ENCODE measurements at places on chromosomes 11 and 22.
A peak's percentile ranks its signal among the peaks of the same experiment; 100 is the strongest.

DNA sequence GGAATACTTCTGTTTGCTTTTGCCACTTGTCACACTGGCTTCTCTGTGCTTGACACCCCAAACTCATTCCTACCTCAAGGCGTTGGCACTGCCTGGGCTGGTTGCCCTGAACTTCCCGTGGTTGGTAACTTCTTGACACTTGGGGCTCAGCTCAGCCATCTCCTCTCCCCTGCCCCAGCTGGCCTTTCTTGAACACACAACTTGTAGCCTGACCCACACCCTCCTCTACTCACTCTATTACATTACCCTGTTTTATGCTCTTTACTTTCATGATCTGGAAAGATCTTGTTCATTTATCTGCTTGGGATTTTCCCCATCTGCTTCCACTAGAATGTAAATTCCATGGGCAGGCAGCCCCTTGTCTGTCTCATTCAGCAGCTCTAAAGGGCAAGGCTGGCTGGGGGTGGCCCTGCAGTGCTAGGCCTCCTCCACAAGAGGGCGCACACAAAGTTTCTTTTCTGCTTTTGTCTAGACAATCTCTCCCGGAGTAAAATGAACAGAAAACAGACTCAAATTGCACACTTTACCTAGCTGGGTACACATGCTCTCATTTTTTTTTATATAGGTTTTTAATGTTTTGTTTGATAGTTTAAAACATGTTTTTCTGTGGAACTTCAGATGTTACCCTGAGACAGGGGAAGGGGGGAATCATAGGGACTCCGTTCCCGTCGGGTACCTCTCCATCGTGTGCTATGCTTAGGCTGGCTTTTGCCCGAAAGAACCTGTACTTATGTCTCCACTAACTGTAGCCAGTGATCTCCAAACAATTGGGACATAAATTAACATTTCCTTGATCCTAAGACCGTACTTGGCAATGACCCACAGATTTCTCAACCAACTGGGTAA, 16.4 kb upstream of the MRGPRX2 start:
- peak; percentile 62 for DNase-seq

DNA sequence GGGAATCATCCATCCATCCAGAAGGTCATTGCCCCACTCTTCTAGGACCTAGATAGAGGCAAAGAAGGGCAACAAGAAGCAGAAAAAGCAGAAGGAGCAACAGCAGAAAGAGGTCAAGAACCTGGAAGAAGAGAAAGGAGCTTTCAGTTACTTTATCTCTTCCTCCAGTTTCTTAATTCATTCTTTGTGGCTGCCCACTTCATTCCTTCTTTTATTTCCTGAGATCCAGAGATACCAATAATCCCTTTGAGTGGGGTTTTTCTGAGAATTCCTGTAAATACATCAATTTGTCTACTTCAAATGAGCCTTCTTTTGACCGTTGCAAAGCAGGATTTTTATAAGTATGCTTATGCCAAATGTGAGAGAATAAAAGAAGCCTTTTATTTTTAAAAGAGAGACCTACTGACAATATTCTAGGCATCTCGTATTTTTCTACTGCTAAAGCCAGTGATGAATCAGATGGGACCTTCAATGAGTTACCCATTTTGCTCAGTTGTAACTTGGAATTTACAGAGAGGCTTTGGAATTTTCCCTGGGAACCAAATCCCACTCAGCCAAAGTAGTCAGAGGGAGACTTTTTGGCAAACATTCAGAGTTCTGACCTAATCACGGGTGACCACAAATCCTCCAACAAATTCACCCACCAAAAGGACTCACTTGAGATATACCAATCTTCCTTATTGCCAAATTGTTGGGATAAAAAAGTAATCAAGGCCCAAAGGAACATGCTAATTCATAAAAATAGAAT, 54.9 kb downstream of the ZC3H12C start:
- no peak for DNase-seq

DNA sequence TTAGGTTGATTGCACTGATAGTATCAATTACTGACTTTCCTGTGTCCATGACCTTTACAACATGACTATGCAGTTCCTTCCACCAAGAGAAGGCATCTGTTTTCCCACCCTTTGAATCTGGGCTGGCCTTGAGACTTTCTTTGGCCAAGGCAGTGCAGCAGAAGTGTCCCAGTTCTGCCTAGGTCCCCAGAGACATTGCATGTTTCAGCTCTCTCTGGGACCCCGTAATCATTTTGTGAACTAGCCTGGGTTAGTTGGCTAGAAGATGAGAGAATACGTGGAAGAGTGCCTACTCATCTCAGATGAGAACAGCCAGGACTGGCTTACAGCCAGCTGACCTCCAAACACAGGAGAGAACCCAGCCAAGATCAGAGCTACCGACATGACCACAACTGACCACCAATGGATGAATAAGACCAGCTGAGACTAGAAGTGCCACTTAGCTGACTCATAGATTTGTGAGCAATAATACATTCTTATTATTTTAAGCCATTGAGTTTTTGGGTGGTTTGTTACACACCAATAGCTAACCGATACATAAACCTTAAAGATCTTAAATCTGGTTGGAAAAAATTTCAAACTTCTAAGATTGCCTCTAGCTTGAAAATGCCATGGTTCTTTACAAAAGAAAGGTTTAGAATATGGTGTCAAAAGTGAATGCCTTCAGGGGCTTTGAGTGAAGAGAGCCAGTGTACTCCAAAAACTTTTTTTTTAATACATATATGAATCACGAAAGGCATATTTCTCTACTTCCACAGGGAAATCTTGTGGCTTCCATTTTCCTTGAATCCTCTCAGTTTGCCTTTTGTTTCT, 145.2 kb downstream of the FBXO7 start:
- no peak for DNase-seq

DNA sequence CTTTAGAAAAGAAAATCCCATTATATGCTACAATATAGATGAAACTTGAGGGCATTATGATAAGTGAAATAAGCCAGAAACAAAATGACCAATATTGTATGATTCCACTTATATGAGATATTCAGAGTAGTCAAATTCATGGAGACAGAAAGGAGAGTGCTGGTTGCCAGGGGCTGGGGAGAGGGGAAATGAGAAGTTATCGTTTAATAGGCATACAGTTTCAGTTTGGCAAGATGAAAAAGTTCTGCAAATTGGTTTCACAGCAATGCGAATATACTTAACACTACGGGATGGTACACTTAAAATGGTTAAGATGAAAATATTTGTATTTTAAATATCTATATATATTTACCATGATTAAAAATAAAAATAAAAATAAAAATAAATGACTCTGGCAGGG, 31.1 kb upstream of the RDX start:
- no peak for DNase-seq

DNA sequence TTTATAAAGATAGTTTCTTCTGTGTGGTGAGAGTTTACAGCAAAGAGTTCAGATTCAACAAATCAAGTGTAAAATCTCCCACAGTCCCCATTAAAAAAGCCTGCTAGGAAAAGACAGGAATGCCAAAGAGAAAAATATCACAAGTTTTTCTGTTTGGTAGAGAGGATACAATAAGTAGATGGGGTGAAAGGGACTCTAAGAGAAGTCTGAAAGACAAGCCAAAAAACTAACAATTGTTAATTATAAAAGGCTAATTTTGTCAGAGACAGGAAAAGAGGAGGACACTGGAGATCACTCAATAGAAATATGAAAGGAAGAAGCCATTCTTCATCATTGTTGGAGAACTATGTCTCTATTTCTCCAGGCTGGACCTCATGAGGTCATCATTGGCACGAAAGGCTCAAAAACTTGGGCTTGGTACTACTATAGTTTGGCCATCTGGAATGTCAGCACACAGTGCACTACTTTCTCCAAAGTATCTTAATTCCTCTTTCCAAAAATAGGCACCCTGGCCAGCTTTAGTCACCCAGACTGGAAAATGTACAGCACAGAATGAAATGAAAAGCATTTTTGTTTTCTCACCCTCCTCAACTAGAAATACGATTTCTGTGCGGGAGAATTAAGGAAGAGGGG, 531 bp upstream of the SOX6 start:
- no peak for DNase-seq

GRCh38 chr11:67698247-67698646, 23.8 kb upstream of the ALDH3B2 start:
- DNase-seq, result peak; percentile 22

DNA sequence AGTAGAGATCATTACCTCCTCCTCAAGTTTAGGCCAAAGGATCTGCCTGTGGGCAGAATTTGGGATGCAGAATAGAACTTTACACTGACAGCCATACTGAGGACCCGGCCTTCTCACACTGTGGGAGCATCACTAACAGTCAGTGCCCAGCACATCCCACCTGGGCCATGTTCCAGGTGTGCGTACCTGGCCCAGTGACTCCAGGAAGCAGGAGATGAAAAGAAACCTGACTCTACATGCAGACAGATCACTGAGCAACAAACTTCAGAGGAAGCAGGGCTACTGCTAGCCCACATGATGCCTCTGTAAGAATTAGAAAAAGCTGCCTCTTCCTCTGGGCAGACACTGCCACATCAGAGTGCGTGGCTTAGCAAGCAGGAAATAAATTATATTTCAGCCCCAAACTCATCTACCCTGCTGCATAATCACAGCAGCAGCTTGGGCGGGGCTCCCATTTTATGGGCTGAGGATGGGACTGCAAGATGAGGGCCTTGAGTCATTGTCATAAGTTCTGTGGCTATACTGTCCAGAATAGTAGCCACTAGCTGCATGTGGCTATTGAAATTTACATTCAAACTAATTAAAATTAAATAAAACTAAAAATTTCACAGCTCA, 6.0 kb upstream of the LMO2 start:
- no peak for DNase-seq

- DNase-seq, result no peak
Measured at GRCh38 chr11:124839972-124840621, 25.1 kb upstream of the ROBO3 start.

DNA sequence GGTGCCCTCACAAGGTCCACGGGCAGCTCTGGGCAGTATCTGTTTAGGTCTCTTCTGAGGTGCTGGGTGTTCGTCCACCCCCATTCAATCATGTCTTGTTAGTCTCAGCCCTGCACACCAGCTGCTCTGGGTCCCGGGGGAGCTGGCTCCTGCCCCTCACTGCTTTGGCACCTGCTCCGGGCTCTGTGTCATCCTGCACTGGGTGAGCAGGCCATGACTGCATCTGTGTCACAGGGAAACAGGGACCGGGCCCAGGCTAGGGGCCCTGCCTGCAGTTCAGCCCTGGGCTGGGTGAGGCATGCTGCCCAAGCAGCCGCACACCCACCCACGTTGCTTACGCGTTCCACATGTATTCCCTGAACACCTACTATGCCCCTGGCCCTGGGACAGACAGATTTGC, 43.9 kb downstream of the ELFN2 start:
- no peak for DNase-seq

DNA sequence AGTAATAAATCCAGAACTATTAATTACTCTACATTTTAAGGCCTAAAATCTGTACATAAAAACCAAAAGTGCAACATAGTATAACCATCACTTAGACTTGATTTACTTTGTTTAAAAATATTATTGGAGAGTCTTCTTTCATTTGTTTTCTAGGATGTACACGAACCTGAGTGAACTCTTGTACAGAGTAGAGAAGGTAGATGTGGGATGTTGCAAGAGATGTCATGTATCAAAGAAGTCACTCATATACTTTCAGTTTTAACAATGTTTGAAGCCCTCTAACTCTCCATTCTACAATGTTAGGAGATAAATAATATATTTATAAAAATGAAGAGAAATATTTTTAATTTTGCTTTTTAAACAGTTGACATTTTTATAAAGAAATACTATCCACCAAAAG, 38.6 kb downstream of the SOX6 start:
- DNase-seq, result no peak

DNA sequence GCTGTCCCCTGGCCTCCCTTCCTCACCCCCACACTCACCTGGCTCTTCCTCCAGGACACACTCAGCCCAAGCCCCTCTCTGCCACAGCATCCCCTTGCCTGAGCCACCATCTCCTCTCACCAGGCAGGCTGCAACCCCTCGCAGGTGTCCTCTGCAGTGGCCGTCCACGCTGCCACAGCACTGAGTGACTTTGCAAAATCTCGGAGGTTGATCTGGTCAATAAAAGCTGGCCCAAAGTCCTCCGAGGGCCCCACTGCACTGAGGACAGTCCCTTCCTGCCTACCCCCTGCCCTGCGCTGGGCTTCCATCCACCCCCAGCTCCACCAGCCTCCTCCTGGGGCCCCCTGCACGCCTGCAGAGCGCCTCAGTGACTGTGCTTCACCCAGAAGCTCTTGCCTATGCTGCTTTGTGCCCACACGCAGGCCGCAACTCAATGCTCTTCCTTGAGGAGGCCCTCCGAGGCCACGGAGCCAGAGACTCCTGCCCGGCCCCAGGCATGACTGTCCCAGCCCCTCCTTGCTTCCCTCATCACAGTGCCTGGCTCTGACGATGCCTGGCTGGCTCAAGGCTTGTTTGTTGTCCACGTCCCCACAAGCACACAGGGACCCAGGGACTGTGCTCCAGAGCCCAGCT, 30.8 kb upstream of the SLC22A12 start:
- no peak for DNase-seq

DNA sequence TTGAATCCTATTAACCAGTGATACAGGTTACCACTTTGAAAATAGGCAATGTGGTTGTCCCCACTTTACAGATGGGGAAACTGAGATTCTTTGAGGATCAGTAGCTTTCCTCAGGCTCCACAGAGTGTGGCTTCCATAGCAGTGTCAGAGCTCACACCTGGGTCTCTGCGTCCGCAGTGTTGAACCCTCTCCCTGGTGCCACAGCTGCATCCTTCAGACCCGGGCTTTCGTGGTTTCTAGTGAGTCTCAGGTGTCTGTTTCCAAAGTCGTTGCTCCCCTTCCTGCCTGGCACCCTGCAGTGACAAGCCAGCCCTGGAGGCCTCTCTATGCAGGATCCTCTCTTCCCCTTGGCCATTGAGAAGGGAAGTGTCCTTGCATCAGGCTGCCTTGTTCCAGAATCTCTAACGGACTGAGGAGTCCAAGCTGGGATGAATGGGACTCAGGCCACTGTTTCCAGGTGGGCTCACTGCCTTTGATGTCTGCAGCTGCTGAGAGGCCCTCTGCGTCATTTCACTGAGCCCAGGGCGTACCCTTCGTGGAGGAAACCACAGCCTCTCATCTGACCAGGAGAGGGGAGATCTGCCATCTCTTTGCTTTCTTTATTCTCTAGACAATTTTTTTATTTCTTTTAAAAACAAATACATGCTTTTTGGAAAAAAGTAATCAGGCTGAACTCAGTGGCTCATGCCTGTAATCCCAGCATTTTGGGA, 48.4 kb upstream of the MICAL2 start:
- DNase-seq, result no peak

DNA sequence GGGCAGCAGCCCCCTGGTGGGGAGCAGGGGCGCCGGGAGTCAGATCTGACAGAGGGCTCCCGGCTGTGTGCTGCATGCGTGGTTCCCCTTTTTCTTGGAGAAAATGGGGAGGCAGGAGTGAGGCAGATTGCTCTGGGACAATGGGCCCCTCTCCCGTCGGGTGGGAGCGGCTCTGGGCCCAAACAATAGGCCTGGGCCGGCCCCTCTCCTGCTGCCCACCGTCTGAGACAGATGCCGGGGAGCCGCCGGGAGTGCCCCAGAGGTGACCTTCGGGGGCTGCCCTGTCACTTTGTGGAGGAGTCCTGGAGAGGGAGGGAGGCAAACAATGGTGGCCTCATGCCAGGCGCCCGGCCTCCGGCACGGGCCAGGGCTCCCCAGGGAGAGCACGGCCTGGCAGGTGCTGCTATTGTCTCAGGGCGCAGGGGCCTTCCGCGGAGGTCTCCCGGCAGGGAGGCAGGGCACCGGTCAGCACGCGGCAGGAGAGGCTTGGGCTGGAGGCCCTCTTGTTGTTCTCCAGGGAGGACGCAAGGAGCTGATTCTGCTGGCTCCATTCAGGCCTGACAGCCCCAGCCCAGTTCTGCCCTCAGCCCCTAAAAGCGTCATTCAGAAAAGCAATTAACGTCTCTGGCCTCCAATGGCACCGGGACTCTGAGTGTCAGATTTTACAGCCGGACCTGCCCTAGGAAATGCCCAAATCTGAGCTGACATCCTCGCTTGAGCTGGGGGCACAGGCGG, 44.8 kb downstream of the SMIM38 start:
- DNase-seq, result no peak
